ENCODE measurements at places on chromosomes 2 and 18.
A peak's percentile ranks its signal among the peaks of the same experiment; 100 is the strongest.

GRCh38 chr2:45825001-45825651 lies 173.7 kb downstream of the PRKCE start:
- no peak for DNase-seq

DNA sequence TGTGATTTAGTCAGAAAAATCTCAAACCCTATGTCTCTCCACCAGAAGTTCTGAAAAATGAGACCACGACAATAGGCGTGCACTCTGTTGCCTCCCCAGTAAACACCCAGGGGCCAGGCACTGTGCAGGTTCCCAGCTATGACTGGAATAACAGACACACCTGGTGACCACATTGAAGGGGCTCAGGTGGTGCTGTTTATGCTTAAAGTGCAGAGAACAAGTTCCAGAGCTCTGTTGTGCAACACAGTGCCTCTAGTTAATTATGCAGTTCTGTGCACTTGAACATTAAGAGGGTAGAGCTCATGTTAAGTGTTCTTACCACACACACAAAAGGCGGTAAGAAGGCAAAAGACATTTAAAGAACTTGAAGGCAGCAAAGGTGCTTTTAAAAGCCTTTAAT lies 52.6 kb upstream of the AFF3 start:
- no peak for DNase-seq

DNA sequence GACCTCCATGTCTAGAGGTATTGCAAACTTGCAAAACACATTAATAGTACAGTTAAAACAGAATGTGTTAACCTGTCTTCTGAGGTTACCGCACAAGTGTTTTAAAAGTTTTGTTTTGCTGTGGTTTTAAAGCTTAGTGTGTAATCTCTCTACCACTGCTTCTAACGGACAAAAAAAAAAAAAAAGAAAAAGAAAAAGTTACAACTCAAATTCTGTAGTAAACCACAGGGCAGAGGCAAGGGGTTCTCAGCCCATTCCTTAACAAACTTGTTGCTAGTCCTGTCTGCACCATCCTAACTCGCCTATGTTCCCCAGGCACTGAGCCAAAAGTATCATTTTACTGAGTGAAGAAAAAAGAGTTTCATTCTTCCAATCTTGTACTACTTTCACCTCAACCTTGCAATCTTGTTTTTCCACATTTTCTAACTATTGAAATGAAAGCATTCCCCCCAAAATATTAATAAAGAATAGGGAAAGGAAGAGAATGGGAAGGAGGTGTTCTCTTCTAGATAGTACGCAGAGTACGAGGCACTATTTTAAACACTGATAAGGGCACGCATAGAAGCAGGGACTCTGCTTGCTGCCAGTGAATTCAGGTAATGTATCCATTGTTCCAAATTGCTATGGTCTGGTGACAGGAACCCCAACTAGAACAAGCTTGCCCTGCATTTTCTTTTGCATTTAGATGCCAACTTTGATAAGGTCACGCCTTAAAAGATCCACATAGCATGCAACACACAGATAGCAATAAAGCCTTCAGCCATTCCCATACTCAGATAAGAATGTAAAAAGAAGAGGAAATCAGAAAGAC lies 47.1 kb downstream of the IKZF2 start:
- no peak for DNase-seq

- DNase-seq: peak; percentile 27
Measured at GRCh38 chr2:42770288-42771131, 6.6 kb upstream of the OXER1 start.

DNA sequence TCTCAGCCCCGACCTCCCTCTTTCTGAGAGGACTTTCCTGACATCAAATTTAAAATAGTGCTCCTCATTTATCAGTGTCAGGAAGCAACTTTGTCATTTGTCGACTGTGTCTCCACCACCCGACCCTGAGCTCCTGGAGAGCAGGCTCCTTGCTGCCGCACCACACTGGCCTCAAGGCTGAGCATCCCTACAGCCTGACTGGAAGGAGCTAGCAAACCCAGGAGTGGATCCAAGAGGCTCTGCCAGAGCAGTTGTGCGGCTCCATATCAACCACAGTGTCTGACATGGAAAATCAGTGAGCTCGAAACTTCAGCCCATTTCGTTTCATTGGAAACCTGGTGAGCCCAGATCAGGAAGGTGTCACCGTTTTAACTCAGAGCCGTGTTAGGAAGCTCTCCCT lies 125.2 kb downstream of the PTGR3 start:
- no peak for DNase-seq

- DNase-seq: peak; percentile 37
Measured at GRCh38 chr18:77000527-77000926, 132.1 kb downstream of the MBP start.

- DNase-seq: no peak
Measured at GRCh38 chr18:23853448-23854195, 160.9 kb upstream of the TTC39C start.

GRCh38 chr18:3491981-3492555 lies 42.1 kb downstream of the TGIF1 start:
- no peak for DNase-seq

GRCh38 chr2:27208486-27209050 lies 3.3 kb upstream of the ATRAID start:
- no peak for DNase-seq

GRCh38 chr2:40220177-40220925 lies 231.5 kb downstream of the SLC8A1 start:
- no peak for DNase-seq

DNA sequence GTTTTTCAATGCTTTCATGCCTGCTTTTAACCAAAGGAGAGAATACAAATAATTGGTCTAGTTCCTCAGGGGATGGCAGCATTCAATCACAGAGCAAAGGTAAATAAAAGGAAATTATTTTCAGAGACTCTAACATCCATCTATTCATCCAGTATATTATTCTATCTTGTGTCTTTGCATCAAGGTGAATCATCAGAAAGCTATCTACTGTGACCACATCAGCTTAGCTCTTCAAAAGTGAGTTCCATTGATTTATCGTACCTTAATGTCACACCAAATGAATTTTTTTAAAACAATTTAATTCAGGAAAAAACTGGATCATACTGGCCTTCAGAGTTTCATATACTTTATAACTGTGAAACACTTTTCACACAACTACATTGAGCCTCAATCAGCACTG lies 66.1 kb downstream of the CHN1 start:
- DNase-seq: no peak

GRCh38 chr2:127425540-127426490 lies 7.6 kb downstream of the PROC start:
- DNase-seq: no peak

- DNase-seq: no peak
Measured at GRCh38 chr2:181309586-181309985, 147.6 kb upstream of the ITGA4 start.

- no peak for DNase-seq
Measured at GRCh38 chr2:5250482-5250881, 441.7 kb upstream of the SOX11 start.

DNA sequence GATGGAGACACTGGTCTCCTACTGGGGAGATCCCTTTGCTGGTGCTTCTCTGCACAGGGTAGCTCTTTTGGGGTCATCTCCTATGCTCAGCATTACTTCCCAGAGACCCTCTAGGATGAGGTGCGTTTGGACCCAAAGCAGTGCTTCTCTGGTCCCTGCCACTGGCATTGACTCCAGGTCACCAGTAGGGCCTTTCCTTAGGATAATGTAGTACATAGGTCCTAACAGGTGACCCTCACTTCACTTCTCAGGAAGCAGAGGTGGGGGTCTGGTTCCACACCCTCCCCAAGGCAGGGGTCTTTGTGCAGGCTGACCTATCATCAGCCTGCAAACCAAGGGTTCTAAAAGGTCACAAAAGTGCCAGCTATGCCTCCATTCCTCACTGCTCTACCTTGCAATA lies 145.8 kb upstream of the HS6ST1 start:
- no peak for DNase-seq

DNA sequence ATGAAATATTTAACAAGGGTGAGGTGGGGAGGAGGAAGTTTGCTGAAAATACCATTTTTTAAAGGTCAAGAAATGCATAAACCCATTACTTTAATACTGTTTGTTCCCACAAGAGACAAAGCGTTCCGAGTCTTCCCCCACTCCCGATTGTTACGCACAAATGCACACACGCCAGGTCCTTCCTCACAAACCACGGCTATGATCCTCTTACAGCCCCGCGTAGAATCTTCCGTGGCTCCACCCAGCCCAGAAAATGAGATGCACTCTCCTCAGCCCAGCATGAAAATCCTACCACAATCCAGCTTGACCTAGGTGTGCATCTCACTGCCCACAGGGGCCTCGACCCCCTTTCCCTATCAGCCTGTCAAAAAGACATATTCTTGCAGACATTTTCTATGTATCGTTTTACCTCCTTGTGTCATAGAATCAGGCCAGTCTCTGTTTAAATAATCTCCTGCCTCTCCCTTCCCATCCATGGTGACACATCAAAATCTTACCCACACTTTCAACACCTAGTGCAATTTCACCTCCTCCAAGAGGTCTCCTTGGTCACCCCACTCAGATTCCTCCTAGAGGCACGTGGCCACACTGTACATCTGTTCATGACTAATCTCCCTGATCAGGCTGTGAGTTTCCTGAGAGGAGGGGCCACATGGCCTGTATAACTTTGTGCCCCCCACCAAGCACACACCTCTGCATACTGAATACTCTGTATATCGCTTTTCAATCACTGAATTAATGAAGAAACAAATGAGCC lies 491.0 kb upstream of the KLHL29 start:
- DNase-seq: no peak

- no peak for DNase-seq
Measured at GRCh38 chr18:56146565-56146964, 491.8 kb downstream of the TXNL1 start.

- DNase-seq: no peak
Measured at GRCh38 chr2:68157002-68157401, 686 bp upstream of the PNO1 start.

DNA sequence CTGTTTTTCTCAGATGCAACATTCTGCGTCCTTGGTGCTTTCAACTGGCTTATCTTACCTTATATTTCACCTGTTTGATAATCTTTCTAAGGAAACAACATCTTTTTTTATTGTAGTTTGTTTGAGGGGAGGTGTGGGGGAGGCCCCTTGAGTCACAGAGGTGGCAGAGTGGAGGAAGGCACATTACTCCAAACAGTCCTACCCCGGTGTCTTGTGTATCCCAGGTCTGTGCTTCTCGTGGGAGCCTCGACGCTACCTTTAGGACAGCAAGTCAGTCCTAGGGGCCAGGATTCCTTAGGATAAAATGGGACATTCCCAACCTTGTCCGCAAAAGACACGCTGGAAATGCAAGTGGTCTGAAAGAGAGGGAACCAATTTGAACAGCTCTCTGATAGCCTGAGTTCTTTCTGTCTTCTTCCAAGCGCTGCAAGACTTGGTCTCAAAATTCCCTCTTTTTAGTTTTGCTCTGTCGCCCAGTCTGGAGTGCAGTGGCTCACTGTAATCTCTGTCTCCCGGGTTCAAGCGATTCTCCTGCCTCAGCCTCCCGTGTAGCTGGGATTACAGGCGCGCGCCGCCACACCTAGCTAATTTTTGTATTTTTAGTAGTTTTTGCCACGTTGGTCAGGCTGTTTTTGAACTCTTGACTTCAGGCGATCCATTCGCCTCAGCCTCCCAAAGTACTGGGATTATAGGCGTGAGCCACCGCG lies 4.0 kb downstream of the GATA6 start:
- no peak for DNase-seq

DNA sequence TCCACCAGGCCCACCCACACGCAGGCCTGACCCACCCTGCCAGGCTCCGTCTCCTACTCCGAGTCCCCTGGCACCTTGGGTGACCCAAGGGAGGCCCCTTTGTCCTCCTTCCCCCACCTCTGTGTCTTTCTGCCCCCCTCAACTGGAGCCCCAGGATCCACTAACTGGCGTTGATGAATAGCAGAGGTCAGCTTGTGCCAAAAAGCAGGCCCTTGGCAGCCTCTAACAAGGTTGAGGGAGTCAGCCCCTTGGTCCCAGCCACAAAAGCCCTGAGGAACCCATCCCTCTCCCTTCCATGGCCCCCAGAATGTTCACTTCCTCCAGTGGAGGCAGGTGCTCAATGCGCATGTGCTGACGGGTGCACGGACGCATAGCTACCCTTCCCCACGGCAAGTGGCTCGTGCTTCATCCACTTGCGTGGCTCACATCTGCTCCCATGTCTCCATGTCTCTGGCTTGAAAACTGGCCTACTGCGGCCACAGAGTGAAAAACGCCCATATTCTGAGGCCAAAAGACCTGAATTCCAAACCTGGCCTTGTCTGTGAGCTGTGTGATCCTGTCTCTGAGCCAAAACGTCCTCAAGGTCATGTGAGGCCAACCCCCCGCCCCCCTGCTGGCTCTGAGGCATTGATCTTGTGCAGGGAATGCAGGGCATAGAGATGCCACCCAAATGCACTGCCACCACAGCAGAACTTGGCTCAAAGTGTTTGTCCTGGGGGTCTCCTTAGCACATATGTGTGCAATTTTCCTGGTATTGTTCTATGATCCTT lies 19.0 kb upstream of the PTMA start:
- no peak for DNase-seq

GRCh38 chr2:158300394-158300793 lies 156.2 kb downstream of the CCDC148 start:
- DNase-seq: no peak

- DNase-seq: no peak
Measured at GRCh38 chr18:10852385-10853303, 296.7 kb downstream of the PIEZO2 start.

DNA sequence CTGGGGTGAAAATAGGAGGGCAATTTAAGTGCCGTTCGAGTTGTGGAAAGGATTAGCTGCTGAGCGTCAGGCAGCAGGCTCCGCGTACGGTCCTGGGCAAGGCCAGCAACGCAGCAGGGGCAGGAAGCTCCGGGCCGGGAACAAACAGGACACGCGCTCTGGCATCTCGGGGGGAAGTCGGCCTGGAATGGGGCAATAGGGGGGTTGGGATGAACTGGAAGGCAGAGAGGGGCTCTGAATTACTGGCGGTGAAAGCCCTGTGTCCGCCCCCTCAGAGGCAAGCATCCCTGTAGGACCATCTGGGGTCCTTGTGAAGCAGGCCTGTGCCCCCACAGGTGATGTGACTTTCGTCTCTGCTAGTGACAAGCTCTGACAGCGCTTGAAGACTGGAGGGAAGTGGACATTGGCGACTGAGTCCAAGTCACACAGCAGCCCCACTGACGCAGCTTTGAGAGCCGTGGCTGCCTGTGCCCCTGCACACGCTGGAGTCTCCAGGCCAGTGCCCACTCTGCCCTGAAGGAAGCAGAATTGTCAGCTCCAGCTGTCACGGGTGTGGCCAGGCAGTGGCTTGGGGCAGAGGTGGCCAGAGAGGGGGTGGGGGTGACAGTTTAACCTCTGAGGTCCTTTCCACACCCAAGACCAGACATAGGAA lies 22.3 kb downstream of the GPR35 start:
- no peak for DNase-seq

GRCh38 chr2:128438091-128438490 lies 119.4 kb upstream of the HS6ST1 start:
- DNase-seq: no peak

All from NCI-H1092 treated with DMSO at 0.1 percent for 48 hours (cell line).